ENCODE measurements at places on chromosomes 16 and 17.

GRCh38 chr16:74871608-74872007 is 97.0 kb upstream of the FA2H start:
- DNase-seq, result no peak

DNA sequence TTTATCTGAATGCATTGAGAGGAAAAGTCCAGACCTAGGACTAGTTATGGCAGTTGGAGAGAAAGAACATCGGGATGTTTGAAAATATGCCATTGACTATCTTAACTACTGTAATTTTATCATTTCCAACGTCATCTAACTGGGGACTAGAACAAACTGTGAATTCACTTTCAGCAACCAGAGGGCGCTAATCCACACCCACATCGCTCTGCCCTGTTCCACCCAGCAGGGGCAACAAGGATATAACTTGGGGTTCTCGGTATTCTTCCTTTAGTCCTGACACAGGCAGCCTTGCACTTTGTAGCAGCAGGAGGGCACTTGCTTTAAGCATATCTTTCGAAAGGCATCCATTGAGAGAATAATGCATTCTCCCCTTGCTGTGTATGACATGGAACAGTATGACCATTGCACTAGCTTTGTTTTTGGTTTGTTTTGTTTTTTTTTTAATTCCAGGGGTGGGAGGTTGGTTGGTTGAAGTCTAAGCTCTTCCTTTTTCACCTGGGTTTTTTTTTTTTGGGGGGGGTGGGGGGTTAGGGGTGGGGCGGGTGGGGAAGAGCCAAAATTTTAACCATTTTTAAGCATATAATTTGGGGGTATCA is 31.5 kb downstream of the SIAH1 start:
- peak; percentile 75 for DNase-seq

GRCh38 chr17:33847900-33848299 is 407.2 kb upstream of the CCL2 start:
- DNase-seq, result no peak

- DNase-seq, result no peak
Observed at GRCh38 chr17:74550602-74551001, 4.7 kb upstream of the CD300C start.

- DNase-seq, result no peak
Observed at GRCh38 chr17:44887016-44887415, 12.2 kb downstream of the EFTUD2 start.

- DNase-seq, result no peak
Observed at GRCh38 chr17:1413281-1413791, 13.3 kb upstream of the YWHAE start.

DNA sequence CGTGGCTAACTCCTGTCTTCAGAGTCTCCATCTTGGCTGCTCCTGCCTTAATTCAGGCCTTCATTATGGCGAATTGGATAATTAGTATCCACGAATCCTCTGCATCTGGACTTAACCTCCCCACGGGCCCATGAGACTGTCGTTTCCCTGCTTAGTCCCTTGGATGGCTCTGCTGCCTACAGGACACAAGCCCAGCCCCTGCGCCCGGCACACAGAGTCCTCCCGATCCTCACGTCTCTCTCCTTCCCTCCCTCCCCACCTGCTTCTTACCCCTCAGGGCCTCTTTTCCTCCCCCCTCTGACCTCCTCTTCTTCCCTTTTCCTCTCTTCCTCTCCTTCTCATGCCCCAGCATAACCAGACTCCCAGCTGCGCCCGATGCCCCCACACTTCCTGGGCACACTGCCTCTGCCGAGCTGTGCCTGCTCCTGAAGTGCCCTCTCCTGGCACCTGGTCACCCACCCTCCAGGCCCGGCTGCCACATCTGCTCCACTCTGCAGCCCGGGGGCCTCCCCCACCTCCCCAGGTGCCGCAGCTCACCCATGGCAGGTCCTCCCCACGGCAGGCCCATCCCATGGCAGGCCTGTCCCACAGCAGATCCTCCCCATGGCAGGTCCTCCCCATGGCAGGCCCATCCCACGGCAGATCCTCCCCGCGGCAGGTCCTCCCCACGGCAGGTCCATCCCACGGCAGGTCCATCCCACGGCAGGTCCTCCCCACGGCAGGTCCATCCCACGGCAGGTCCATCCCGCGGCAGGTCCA is 45.9 kb downstream of the RPH3AL start:
- DNase-seq, result no peak

DNA sequence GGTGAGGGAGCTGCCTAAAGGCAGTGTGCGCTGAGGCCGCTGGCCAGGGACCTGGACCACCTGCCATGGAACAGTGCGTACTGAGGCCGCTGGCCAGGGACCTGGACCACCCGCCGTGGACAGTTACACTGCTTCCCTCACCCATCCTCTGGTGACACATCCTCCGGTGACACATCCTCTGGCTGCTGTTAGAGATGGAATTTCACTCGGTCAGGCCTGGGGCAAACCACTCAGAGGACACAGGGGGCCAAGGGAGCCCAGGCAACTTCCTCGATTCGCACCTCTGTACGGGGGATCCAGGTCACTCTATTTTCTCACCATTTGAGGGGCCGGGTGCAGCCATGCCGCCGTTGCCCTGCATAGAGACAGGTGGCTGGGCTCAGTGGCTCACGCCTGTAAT is 32.4 kb upstream of the RPTOR start:
- no peak for DNase-seq

DNA sequence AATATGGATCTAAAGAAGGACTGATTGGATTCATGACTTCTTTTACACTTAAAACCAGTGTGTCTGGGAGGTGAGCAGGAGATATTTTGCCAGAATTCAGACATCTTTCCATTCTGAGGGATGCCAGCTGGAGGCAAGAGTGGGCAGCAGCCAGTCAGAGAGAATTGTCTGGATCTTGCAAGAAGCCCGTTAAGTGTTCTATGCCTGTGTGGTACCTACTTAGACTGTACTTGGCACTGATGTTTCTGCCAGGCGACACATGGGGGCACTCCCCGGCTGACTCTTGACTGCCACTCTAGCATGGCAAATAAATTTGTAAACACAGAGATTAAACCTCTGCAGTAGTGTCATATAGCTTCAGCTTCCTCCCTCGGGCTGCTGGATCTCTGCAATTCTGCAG is 247.7 kb downstream of the UTP18 start:
- DNase-seq, result no peak

- DNase-seq, result no peak
Observed at GRCh38 chr17:66287911-66288310, 14.5 kb upstream of the PRKCA start.

DNA sequence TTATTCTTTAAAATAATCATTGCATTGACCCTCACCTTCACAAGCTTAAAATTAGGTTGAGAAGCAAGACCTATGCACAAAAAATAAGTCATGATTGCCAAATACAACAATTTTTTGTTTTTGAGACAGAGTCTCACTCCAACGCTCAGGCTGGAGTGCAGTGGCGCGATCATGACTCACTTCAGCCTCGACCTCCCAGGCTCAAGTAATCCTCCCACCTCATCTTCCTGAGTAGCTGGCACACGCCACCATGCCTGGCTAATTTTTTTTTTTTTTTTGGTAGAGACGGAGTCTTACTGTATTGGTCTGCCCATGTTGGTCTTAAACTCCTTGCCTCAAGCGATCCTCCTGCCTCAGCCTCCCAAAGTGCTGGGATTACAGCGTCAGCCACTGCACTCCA is 24.2 kb downstream of the ZNF652 start:
- DNase-seq, result peak; percentile 55

GRCh38 chr17:58330997-58331814 is 2.6 kb upstream of the TSPOAP1 start:
- DNase-seq, result peak; percentile 90

- DNase-seq, result no peak
Observed at GRCh38 chr16:77564791-77565390, 130.1 kb upstream of the ADAMTS18 start.

DNA sequence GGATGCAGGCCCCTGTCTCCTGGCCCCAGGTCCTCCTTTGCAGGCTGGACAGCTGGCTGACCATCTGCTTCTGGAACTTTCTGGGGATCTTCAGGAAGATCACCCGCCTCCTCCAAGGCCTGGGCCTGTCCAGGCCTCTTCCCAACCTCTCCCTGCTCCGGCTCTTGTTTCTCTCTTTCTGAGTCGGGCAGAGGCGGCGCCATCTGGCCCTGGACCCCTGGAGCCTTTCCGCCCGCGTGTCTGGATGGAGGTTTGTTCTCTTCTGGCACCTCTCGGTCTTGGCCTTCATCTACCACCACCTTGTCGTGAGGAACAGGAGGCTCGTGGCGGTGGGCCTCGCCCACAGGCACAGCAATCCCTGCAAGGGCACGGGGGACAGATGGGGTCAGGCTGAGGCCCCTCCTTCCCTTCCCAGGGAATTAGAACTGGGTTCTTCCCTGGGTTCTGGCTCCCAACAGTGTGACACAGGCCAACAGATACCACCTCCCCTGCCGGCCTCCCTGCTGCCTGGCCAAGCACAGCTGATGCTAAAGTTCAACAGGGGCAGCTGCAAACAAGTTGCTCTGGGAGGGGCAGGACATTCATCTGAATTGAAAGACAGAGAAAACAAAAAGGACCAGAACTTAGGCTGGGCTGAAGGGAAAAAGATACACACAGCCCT is 13.3 kb downstream of the NDUFAF8 start:
- DNase-seq, result no peak
